ENCODE measurements at places on chromosomes 2 and 18. TPM values are rescaled to one million over a fixed set of nuclear protein-coding genes. Genes with fewer than 3 reads are reported as not detected.

DNA sequence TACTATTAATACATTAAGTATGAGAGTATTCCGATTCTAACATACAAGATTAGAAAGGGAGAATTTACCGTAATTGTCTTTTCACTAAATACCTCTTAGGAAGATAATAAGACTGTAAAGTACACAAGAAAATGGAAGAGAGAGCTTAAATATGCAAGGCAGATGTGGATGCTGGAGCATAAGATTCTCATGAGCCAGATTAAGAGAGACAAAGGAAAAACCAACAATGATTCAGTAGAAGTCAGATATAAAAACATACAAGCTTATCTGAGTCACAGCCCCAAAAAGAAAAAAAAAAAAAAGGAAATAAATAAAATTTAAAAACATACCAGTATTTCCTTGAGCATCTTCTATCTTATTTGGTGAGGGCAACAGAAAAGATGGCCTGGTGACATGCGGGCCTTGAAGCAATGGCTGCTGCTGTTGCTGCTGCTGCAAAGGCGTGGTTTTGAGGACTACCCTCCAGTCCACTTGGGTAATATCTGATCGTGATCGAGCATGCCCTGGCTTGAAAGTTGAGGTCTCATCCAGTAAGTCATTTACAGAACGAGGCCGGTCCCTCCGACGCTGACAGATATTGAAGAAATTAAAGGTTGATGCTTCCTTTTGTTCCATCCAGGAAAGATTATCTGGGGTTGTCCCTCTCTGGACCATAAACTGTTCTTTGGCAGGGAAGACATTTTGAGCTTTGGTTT, 24.5 kb downstream of the PLEKHM3 start:
- H3K27me3 ChIP-seq: no peaks in the 10 kb centered on the region
- H3K4me1 ChIP-seq: no peaks in the 10 kb centered on the region
- H3K4me3 ChIP-seq: no peak overlapping the region
- no peak for DNase-seq

LRP2 gene
- total RNA-seq: not detected

GRCh38 chr2:76268902-76269620, 558.3 kb upstream of the GCFC2 start:
- no peak for DNase-seq
- H3K27me3 ChIP-seq: no peaks in the 10 kb centered on the region
- no peak overlapping the region for H3K4me3 ChIP-seq
- H3K27ac ChIP-seq: no peak overlapping the region
- H3K4me1 ChIP-seq: peaks cover 4% of the 10 kb centered on the region
- no peaks in the 10 kb centered on the region for H3K36me3 ChIP-seq

REG3A gene
- total RNA-seq: not detected

GRCh38 chr2:10331702-10332401, 29.1 kb downstream of the HPCAL1 start:
- H3K27me3 ChIP-seq: peaks cover 2% of the 10 kb centered on the region
- peaks cover 5% of the 10 kb centered on the region for H3K36me3 ChIP-seq
- DNase-seq: no peak
- H3K4me1 ChIP-seq: peaks cover 34% of the 10 kb centered on the region

PSMA8 gene
- not detected for total RNA-seq

C2orf72 gene
- 0.42 TPM for total RNA-seq

DNA sequence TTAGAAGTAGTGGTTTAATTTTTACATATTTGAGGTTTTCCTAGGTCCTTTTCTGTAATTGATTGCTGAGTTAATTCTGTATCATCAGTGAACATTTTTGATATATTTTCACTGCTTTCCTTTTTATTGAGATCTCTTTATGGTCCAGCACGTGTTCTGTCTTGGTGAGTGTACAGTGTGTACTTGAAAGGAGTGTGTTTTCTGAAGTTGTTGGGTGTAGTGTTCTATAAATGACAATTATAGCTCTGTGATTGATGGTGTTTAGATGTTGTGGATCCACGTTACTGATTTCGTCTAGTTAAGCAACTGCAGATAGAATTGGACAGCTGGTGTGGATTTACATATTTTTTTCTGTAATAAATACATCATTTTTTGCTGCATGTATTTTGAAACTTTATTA, 32.7 kb downstream of the AGFG1 start:
- H3K4me1 ChIP-seq: peaks cover 21% of the 10 kb centered on the region
- no peak for DNase-seq
- no peak overlapping the region for H3K4me3 ChIP-seq

C18orf54 gene
- 20.0 TPM for total RNA-seq

GRCh38 chr2:220931491-220931890, 640.6 kb downstream of the EPHA4 start:
- H3K27ac ChIP-seq: no peak overlapping the region
- peaks cover 9% of the 10 kb centered on the region for H3K36me3 ChIP-seq
- no peaks in the 10 kb centered on the region for H3K4me1 ChIP-seq
- no peaks in the 10 kb centered on the region for H3K27me3 ChIP-seq
- H3K4me3 ChIP-seq: no peak overlapping the region
- DNase-seq: no peak

- peaks cover 8% of the 10 kb centered on the region for H3K4me1 ChIP-seq
- no peaks in the 10 kb centered on the region for H3K36me3 ChIP-seq
- H3K27ac ChIP-seq: peak overlapping the region; percentile 97
- DNase-seq: peak; percentile 90
These were observed 6.8 kb upstream of the SNED1 start for GRCh38 chr2:240991378-240992263.

CCL20 gene
- total RNA-seq: not detected

GRCh38 chr18:11950824-11951223, 30.5 kb upstream of the IMPA2 start:
- H3K4me1 ChIP-seq: peaks cover 32% of the 10 kb centered on the region

DNA sequence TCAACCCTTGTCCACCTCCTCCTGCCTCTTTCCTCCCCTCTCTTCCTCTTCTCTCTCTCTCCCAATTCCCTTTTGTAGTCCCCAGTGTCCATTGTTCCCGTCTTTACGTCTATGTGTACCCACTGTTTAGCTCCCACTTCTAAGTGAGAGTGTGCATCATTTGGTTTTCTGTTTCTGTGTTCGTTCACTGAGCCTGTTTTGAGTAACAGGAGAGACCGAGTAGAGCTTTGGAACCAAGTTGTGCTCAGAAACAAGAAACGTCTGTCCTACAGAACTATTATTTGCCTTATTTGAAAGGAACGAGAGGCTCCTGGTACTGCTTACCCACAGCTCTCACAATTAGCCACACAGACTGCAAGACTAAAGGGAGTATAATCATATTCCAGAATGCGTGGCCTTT, 50.1 kb upstream of the MAPRE2 start:
- H3K27ac ChIP-seq: no peak overlapping the region
- no peaks in the 10 kb centered on the region for H3K4me1 ChIP-seq
- H3K27me3 ChIP-seq: no peaks in the 10 kb centered on the region
- DNase-seq: no peak

POU3F3 gene
- total RNA-seq: 0.54 TPM

DNA sequence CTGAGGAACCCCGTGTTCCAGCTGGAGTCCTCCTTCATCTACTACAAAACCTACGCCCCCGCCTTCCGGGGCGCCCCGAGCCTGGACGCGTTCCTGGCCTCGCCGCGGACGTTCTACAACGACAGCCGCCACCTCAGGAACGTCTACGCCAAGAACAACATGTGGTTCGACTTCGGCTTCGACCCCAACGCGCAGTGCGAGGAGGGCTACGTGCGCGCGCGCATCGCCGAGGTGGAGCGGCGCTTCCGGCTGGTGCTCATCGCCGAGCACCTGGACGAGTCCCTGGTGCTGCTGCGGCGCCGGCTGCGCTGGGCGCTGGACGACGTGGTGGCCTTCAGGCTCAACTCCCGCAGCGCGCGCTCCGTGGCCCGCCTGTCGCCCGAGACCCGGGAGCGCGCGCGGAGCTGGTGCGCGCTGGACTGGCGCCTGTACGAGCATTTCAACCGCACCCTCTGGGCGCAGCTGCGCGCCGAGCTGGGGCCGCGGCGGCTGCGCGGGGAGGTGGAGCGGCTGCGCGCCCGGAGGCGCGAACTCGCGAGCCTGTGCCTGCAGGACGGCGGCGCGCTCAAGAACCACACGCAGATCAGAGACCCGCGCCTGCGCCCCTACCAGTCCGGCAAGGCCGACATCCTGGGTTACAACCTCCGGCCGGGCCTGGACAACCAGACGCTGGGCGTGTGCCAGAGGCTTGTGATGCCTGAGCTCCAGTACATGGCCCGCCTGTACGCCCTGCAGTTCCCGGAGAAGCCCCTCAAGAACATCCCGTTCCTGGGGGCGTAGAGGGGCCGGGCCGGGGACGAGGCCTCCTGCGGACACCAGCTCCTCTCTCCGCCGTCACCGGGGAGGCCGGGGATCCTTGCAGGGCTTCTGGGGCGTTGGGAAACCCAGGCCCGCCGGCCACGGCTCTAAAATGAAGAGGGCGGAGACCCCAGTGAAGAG, 5.3 kb upstream of the NEU4 start:
- no peak overlapping the region for H3K4me3 ChIP-seq
- peaks cover 4% of the 10 kb centered on the region for H3K4me1 ChIP-seq
- no peak overlapping the region for H3K27ac ChIP-seq
- no peaks in the 10 kb centered on the region for H3K36me3 ChIP-seq
- DNase-seq: peak; percentile 58
- peaks cover 7% of the 10 kb centered on the region for H3K27me3 ChIP-seq

DNA sequence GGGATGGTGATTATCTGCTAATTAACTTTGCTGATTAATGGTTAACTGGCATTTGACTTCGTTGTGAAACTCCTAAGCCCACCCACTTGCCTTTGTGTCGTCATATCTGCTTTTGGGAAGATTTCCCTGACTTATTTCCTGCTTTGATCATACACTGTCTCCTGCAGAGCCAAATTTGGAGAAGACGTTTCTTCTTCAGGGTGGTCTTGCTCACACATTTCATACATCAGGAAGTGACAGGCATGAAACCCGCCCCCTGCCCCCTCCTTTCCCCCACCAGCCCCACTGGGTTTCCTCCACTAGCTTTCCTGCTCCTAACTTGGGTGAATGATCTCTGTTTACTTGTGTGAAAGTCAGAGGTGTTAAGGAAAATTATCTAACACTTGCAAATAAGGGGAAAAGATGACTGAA, 300.1 kb downstream of the TSN start:
- H3K4me3 ChIP-seq: no peak overlapping the region
- peaks cover 5% of the 10 kb centered on the region for H3K27me3 ChIP-seq
- peaks cover 1% of the 10 kb centered on the region for H3K4me1 ChIP-seq
- DNase-seq: no peak
- H3K36me3 ChIP-seq: peaks cover 6% of the 10 kb centered on the region
- H3K27ac ChIP-seq: no peak overlapping the region

UGT1A3 gene
- not detected for total RNA-seq

DNA sequence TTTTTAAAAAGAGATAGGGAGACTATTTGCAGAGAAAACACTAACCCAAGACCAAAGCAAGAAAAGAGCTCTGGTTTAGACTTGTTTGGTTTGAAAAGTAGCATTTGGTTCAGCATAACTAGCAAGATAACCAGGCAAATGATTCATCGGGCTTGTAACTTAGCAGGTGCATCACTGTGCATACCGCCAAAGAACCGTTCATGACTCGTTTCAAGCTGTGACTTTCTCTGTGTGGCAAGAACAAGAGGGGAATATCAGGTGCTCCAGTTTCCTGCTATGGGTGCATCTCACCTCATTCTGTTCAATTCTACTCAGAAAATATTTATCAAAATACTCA, 244.9 kb downstream of the ETAA1 start:
- no peaks in the 10 kb centered on the region for H3K4me1 ChIP-seq
- H3K4me3 ChIP-seq: no peak overlapping the region
- no peak overlapping the region for H3K27ac ChIP-seq

GRCh38 chr2:68083346-68083745, 20.5 kb upstream of the C1D start:
- H3K27me3 ChIP-seq: no peaks in the 10 kb centered on the region
- H3K27ac ChIP-seq: no peak overlapping the region
- no peak for DNase-seq

- H3K36me3 ChIP-seq: no peaks in the 10 kb centered on the region
- DNase-seq: no peak
- no peak overlapping the region for H3K4me3 ChIP-seq
- no peak overlapping the region for H3K27ac ChIP-seq
- no peaks in the 10 kb centered on the region for H3K4me1 ChIP-seq
These were observed 359.9 kb downstream of the ARHGAP15 start for GRCh38 chr2:143489145-143489544.

Measured in glutamatergic neuron (in vitro differentiated cells).